ENCODE measurements at places on chromosomes 12 and 14.

DNA sequence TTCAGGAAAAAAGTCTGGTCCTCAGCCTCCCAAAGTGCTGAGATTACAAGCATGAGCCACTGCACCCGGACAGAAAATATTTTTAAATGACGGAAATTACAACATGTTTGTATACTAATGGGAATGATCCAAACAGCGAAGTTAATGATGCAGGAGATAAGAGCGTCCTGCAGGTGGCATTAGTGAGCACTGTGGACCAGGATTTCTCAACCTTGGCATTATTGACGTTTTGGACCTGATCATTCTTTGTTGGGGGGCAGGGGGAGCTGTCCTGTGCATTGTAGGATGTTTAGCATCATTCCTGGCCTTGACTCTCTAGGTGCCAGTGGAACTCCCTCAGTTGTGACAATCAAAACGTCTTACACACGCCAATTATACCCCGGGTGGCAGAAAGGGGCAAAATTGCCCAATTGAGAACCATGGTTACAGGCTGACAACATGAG lies 34.1 kb downstream of the SCFD1 start:
- DNase-seq, result no peak

DNA sequence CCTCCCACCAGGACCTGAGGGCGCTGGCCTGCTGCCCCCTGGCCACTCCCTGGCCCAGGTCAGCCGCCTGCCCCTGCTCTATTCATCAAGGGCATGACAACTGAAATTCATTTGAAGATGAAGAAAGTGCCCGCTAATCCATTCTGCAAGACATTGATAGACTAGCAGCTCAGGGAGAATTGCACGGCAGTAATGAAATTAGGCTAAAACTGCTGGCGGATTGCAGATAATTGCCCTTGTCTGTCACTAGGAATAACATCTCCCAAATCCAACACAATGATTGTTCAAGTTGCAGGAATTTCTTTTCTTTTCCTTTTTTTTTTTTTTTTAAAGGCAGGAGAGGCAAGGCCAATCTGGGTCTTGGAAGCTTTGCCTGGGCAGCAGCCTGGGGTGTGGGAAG lies 44.5 kb downstream of the MVK start:
- no peak for DNase-seq

- no peak for DNase-seq
Observed at GRCh38 chr12:112419297-112420133, 768 bp downstream of the PTPN11 start.

DNA sequence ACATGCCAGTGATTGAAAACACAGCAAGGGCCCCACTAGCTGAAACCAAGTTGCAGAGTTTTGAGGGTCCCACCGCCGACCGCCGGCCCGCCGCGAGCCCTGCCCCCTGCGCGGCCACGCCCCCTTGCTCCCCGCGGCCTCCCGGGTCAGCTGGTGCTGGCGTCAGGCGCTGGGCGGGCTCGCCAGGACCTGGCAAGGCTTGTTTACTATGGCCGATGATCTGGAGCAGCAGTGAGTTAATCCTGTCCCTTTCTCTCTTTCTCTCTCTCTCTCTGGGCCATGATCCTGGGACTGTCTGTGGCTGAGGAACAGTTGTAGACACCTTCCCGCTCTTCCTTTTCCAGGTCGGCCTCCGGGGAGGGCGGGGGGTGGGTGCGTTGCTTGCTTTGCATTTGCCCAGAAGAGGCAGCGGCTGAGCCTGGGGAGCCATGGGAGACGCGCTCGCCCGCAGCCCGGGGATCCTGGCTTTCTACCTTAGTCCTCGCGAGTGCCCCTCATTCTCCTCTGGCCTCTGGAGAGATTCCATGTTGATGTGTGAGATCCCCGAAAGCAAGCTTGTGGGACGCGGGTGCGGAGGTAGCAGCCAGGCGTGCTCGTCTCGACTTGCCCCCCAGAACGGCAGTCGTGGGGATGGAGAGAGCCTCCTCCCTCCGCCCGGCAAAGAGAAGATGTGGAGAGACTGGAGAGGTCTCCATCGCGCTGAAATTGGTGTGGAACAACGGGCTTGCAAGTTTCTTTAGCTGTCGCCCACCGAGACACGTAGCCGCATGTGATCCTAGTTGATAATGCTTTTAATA lies at the start of gene ABHD4:
Gene ABHD4, plus strand, starts transcription at position 202 of the 797 bp plus-strand sequence. Its CDS starts 7 bp downstream, at position 209.
- no peak for DNase-seq

DNA sequence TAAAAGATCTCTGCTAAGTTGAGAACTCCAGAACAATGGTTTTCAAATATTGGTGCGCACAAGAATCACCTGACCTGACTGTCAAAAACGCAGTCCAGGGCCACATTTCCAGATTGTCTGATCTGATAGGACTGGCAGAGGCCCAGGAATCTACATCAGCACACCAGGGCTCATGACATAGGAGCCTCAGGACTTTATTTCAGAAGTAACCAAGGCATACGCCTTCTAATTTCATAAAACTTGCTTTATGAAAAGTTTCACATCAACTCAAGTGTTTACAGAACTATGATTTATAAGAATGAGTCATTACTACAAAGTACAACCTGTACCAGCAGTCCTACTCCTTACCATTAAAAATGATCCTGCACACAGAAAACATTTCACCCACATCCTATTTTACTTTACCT lies 47.7 kb upstream of the PTPRO start:
- no peak for DNase-seq

GRCh38 chr12:119613319-119613936 lies 19.9 kb downstream of the TMEM233 start:
- DNase-seq, result no peak

GRCh38 chr14:103185051-103186029 lies 62.1 kb downstream of the TNFAIP2 start:
- no peak for DNase-seq

DNA sequence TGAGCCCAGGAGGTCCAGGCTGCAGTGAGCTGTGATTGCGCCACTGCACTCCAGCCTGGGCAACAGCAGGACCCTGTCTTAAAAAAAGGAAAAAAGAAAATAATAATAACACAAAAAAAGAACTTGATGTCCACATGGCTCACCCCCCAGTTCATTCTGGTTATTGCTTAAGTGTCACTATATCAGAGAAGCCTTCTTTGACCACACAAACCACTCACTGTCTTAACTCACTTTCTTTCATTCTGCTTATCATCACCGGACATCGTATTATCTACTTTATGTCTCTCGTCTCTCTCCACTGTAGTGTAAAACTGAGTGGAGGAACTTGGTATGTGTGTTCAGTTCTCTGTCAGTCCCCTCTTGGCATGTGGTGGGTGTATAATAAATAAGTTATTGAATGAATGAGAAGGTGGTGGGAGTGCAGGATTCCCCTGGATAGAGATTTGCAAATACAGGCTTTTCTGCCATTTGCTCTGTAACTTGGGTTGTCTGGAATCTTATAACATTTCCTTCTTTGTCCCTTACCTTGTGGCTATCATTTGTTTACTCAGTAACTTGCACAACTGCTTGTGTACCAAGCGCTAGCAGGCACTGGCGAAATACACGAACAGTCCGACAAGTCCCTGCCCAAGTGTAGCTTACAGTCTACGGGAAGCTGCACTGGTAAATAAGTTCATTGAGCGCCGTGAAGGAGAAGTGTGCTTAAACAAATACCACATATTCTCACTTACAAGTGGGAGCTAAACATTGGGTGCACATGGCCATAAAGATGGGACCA lies 86.6 kb upstream of the TRAF3 start:
- no peak for DNase-seq

GRCh38 chr12:75996861-75997447 lies 34.6 kb downstream of the PHLDA1 start:
- DNase-seq, result no peak

DNA sequence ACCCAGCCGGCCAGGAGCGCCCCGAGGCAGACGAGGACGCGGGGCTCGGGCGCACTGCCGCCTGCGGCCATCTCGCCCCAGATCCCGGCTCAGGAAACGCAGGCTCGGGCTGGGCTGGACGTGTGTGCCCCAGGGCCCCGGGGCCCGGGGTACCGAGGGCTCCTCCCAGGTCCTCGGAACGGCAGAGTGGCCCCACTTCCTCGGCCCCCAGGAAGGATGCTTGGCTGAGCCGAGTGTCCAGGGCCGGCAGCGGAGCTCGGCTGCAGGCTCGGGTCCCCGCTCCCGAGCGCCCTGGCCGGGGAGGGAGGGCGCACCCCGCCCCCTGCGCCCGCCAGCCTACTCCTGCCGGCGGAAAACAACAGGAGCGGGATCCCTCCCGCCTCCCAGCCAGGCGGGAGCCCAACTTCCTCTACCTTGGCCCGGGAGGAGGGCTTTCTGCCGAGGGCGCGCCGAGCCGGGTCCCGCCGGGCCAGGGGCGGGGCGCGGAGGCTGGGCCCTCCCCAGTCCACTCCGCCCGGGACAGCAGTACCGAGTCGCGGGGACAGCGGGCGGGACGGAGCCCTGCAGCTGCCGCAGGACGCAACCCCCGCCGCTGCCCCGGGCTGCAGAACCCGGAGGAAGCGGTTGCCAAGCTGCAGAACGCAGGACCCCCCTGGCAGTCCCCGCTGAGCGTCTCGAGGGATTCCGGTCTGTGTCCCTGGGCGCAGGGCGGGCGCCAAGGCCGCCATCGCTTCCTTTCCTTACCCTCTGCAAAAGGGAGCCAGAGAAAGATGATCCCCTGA lies at the start of gene VSIG10:
Gene VSIG10, minus strand, starts transcription at position 411 of the 782 bp plus-strand sequence. Its CDS starts 340 bp downstream, at position 71.
- no peak for DNase-seq

DNA sequence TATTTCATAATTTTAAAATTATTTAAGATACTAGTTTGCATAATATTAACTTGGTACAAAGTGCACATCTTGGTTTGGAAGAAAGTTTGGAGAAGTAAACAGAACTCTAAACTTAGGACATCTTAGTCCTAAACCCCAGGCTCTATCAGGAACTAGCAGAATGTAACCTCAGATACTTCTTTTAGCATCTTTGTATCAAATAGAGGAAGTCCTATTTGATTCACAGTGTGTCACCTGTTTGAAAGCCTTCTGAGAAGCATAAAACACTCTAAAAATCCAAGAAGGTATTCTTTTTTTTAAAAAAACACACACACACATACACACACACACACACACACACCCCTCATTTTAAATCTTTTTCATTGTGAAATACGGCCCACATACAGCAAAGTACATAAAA lies 12.0 kb upstream of the RNU6-7 start:
- DNase-seq, result no peak

DNA sequence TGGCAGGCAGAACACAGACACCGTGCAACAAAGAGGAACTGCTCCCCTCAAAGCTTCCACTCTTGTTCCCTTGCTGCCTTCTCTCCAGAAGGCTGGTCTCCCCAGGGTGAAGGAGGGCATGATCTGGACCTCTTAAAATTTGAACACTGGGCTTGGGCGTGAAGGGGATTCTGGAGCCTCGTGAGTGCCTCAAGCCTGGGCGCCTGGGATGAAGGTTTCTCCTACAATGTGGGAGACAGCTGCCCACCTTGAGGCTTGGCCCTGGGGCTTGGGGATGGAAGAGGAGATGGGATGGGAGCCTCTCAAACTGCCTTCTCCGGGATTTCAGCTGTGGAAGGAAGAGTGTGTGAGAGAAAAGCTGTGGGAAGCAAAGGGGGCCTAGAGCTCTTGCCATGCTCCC lies 7.8 kb upstream of the RIN3 start:
- DNase-seq, result no peak

- DNase-seq, result no peak
Observed at GRCh38 chr14:92584816-92585215, 71.2 kb downstream of the RIN3 start.

GRCh38 chr14:106459971-106460730 lies 933.8 kb downstream of the TMEM121 start:
- DNase-seq, result no peak

GRCh38 chr12:87939182-87939581 lies 90.0 kb downstream of the C12orf50 start:
- DNase-seq, result no peak

GRCh38 chr14:78637908-78638475 lies 467.8 kb downstream of the NRXN3 start:
- no peak for DNase-seq

DNA sequence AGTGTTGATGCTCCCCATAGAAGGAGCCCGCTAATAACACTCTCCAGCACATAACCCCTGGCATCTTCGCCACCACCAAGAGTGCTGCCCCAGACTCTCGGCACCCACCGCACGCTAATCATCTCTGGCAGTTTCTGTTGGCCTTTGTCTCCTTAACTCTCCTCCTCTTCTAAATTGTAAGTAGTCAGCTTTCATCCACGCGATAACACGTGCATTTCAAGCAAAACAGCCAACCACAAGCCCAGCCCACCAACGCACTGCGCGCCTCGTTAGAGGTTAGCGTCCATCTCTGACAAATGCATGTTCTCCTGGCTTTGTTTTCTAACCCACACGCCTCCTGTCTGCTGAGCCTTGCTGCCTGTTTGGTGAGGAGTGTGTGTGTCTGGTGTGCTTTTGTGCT lies 61.1 kb upstream of the RIN3 start:
- no peak for DNase-seq

DNA sequence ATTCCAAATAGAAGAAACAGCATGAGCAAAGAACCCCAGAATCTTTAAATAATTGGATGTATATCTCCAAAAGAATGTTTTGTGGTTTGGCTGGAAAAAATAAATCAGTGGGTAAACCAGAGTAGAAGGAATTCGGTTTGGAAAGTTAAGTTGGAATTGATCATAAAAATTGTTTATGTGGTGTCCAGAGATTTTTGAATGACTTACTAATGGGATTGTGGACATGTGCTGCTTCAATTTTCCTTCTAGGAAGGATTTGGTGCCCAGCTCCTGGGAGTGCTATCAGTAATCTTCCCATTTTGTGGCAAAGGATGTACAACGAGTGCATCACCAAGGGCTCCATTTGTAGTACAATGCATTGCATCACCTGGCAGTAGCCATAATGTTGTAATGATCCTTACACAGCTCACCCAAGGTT lies 224.8 kb downstream of the SLC16A7 start:
- DNase-seq, result no peak

GRCh38 chr14:36339816-36340215 lies 19.4 kb upstream of the MBIP start:
- DNase-seq, result no peak

DNA sequence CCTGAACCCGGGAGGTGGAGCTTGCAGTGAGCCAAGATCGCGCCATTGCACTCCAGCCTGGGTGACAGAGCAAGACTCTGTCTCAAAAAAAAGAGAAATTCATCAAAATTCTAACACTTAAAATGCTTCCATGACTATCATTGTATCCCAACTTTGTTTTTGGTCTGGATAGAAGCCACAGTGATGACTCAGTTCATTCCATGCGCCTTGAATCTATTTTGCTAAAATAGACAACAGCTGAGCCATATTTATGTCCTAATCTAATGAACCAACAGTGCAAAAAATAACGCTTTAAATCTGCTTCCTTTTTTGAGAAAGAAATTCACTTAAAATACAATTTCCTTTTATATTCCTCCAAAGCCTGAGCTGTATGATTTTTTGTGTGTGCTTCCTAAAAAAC lies 23.2 kb upstream of the BICD1 start:
- no peak for DNase-seq

DNA sequence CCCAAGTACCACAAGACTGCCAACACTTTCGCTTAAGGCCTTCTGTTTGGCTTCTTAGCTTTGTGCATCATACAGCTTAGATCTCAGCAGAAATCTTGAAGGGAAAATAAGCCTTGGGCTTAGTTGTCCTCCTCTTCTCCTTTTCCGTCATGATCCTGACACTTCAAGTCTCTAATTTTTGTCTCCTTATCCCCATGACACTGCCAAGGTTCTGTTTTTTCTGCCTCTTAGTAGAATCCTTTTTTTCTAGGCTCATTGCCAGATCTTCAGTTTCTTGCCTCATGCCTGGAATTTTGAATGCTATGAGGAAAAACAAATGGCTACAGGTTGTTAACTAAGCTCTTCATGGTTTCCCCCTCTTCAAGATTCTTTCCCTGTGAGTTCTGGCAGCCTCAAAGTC lies 450.4 kb downstream of the LRFN5 start:
- no peak for DNase-seq

GRCh38 chr14:101004954-101005353 lies 101.4 kb upstream of the RTL1 start:
- DNase-seq, result no peak

- no peak for DNase-seq
Observed at GRCh38 chr12:132021965-132022364, 72.2 kb downstream of the EP400 start.

- DNase-seq, result no peak
Observed at GRCh38 chr12:123936956-123937706, 35.5 kb downstream of the CCDC92 start.
